ENCODE measurements at places on chromosomes 2 and 18. TPM values are rescaled to one million over a fixed set of nuclear protein-coding genes. Genes with fewer than 3 reads are reported as not detected.

DNA sequence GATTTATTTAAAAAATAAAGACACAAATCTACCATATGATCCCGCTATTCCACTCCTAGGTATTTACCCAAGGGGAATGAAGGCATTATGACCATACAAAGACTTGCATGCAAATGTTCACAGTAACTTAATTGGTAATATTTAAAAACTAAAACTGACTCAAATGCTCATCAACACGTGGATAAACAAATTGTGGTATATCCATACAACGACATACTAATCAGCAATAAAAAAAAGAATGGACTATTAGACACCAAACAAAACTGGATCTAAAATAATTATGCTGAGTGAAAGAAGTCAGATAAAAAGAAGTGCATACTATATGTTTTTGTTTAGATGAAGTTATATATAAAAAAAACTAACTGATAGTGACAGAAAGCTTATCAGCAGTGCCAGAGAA lies 428.3 kb downstream of the ZEB2 start:
- H3K4me3 ChIP-seq: no peak overlapping the region
- H3K4me1 ChIP-seq: peaks cover 16% of the 10 kb centered on the region
- H3K27ac ChIP-seq: no peak overlapping the region
- no peak for DNase-seq

- H3K4me1 ChIP-seq: peaks cover 25% of the 10 kb centered on the region
- peak overlapping the region; percentile 38 for H3K4me3 ChIP-seq
- H3K27me3 ChIP-seq: peaks cover 2% of the 10 kb centered on the region
- DNase-seq: no peak
Observed at GRCh38 chr2:27809761-27810241, 38.3 kb downstream of the MRPL33 start.

DNA sequence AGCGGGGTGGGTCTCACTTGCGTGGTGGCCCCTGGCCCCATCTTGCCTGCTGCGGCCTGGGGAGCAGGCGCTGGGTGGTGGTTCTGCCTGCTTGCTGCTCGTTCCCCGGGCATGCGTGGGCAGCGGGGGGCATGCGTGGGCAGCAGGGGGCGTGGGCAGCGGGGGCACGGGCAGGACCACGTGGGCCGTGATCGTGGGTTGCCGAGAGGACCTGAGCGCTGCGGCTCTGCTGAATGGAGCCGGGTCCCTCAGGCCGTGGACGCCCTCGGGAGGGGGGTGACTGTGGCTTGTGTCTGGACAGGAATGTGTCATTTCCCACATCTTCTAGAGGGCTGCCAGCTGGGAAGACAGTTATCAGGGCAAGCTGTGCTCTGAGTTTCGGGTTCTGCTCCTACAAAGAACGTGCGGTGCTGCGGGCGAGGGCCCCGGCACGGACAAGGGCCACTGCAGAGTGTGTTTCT lies 8.3 kb upstream of the GAL3ST2 start:
- peaks cover 22% of the 10 kb centered on the region for H3K4me1 ChIP-seq
- H3K27ac ChIP-seq: no peak overlapping the region
- H3K36me3 ChIP-seq: no peaks in the 10 kb centered on the region

GRCh38 chr2:20355131-20355530 lies 4.5 kb upstream of the PUM2 start:
- H3K4me1 ChIP-seq: peaks cover 7% of the 10 kb centered on the region
- no peak overlapping the region for H3K27ac ChIP-seq
- DNase-seq: no peak
- no peaks in the 10 kb centered on the region for H3K27me3 ChIP-seq
- H3K36me3 ChIP-seq: no peaks in the 10 kb centered on the region

- peak within 1 kb of the TSS; percentile 66 for H3K4me3 ChIP-seq
- peaks cover 30% of the 10 kb centered on the region for H3K27me3 ChIP-seq
- no peak within 1 kb of the TSS for H3K27ac ChIP-seq
- H3K4me1 ChIP-seq: no peaks in the 10 kb centered on the region
Observed at GRCh38 chr18:80247393-80247841, at the start of gene PARD6G. TSS of gene PARD6G (minus strand) at chr18:80247514. CDS start at chr18:80247348, 166 bp downstream.

GRCh38 chr2:10217489-10218435 lies 84.9 kb upstream of the HPCAL1 start:
- DNase-seq: peak; percentile 29
- H3K36me3 ChIP-seq: no peaks in the 10 kb centered on the region
- no peak overlapping the region for H3K27ac ChIP-seq
- H3K27me3 ChIP-seq: peaks cover 8% of the 10 kb centered on the region

DNA sequence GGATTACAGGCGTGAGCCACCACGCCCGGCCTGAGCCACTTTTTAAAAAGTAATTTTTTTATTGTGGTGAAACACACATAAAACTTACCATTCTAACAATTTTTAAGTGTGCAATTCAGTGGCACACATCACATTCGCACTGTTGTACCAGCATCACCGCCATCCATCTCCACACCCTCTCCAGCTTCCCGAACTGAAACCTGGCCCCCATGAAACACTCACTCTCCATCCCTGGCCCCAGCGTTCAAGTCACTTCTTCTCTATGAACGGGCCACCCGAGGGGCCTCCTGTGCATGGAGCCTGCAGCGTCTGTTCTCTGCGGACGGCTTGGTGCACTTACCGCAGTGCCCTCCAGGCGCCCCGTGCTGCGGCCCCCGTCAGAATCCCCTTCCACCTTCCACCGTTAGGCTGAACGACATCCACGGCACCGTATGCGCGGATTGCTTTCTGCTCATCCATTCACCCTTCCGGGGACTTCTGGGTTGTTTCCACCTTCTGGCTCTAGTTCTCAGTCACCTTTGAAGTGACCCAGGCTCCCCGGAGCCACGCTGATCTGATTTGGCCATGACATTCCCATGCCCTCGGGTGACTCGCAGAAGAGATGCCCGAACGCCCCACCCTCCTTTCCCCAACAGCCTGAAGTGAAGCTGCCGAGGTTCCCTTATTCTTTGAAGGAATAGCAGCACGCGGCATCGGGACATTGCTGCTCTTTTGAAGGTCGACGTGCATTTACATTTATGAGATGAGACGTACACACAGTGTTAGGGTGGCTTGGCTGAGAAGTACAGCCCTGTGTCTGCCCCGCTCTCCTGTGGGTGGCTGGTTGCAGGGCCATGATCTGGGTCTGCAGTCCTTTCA lies 134.4 kb downstream of the MBP start:
- H3K36me3 ChIP-seq: no peaks in the 10 kb centered on the region
- peaks cover 16% of the 10 kb centered on the region for H3K4me1 ChIP-seq
- H3K27me3 ChIP-seq: no peaks in the 10 kb centered on the region
- no peak overlapping the region for H3K4me3 ChIP-seq

Gene UPP2
- total RNA-seq: not detected
